ENCODE measurements at places on chromosomes 7 and 10.

DNA sequence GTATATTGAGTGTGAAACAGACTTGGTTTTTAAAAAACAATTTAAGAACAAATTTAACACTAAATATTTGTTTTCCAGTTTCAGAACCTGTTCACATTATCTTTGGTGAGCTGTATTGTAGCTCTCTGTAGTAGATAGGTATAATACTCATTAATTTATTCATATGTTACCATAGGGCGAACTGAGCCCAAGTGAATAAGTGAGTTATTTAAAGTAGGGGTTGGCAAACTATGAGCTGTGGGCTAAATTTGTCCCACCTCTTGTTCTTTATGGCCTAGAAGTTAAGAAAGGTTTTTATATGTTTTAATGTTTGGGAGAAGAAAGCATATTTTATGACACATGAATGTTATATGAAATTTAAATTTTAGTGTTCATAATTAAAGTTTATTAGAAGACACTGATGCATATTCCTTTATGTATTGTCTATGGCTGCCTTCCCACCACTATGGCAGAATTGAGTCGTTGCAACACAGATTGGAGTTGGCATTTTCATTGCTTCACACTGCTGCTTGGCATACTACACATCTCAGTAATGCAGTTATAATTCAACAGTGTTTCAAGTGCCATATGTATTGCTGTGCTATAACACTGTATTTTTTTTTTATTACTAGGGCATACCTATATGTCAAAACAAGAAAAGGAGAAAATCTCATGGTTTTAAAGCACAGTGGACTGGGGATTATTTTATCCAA is 146.5 kb downstream of the ADK start:
- no peak for DNase-seq

DNA sequence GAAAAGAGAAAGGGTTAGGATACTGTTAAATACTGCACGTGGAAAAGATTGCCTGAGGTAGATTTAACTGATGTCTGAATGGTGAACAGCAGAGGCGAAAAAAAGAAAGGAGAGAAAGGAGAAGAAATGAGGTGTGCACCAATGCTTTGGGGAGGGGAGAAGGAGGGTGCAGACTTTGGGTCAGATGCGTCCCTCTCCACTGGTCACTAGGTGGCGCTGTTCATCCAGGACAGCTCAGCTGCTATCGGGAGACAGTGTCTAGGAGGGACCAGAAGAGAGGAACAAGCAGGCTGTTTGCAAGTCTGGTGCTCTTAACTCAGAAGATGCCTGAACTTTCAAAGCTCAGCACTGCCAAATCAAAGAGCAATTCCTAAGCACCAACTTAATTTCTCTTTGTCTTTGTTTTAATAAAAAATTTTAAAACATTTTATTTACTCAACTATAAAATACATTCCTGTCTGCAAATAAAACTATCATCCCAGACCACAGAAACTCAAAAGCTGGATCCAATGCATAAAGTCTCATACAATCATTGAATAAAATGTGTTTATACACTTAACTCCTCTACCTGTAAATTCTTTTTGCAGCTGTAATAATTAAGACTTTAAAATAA is 83.9 kb upstream of the PDLIM1 start:
- DNase-seq, result peak; percentile 81

- no peak for DNase-seq
Observed at GRCh38 chr10:26534384-26534783, 96.2 kb downstream of the APBB1IP start.

GRCh38 chr10:90914992-90915765 is 5.7 kb downstream of the ANKRD1 start:
- no peak for DNase-seq

- no peak for DNase-seq
Observed at GRCh38 chr7:78346827-78347226, 548.3 kb downstream of the PHTF2 start.

DNA sequence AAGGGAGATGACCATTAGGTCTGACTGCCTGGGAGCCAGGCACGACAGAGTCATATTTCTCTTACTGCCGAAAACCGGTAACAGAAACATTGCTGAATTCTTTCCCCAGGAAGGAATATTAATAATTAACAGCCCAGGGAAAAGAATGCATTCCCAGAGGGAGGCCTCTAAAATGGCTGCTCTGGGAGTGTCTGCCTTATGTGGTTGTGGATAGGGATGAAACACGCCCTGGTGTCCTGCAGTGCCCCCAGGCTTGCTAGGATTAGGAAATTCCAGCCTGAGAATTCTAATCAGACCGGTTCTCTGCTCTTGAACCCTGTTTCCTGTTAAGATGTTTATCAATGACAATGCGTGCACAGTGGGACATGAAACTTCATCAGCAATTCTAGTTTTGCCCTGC is 226.7 kb downstream of the GPAM start:
- peak; percentile 24 for DNase-seq

- DNase-seq, result no peak
Observed at GRCh38 chr7:27064661-27065060, 31.1 kb downstream of the HOXA1 start.

- DNase-seq, result no peak
Observed at GRCh38 chr10:86709396-86710185, 41.3 kb downstream of the LDB3 start.

GRCh38 chr7:117001283-117001682 is 48.0 kb downstream of the ST7 start:
- DNase-seq, result no peak

- DNase-seq, result no peak
Observed at GRCh38 chr10:130885021-130885655, 426.4 kb downstream of the TCERG1L start.

DNA sequence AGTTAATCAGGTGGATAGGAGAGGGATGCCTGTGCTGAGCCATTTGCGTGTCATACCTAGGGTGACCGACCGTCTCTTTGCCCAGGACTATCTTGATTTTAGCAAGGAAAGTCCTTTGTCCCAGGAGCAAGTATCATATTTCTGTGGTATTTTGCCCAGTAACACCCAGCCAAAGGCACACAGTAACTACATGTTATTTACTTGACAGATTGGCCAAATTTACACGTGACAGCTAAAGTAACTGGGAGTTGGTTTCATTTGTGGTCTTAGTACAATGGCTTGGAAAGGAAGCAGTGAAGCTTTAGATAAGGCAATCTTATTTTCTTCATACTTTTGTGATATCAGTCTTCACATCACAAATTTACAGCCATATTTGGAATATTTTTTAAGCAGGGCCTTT is 142.1 kb downstream of the JCAD start:
- no peak for DNase-seq

DNA sequence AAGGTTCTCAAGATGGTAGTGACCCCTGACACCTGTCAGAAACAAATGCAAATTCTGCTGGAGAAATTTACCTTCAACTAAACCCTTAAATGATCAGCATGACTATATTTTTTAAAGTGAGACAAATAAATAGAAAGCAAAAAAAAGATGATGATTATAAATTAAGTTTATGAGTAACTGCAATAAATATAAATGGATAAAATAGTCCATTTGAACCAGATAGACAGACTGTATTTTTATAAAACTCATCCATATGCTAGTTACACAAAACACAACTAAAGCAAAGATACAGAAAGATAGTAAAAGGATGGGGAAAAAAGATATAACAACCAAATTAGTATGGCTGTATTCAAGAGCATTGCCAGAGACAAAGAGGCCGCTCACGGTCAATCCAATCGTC is 5.9 kb downstream of the TMEM176A start:
- no peak for DNase-seq

Data from ACHN (cell line).